ENCODE measurements at places on chromosomes 1 and 21.

GRCh38 chr1:226603022-226603857 is 54.7 kb downstream of the STUM start:
- peak overlapping the region; percentile 2 for H3K4me3 ChIP-seq
- no peaks in the 10 kb centered on the region for H3K36me3 ChIP-seq
- peak; percentile 81 for DNase-seq
- peak overlapping the region; percentile 14 for H3K27ac ChIP-seq
- H3K4me1 ChIP-seq, result peaks cover 4% of the 10 kb centered on the region

- H3K4me1 ChIP-seq, result no peaks in the 10 kb centered on the region
- H3K27ac ChIP-seq, result no peak overlapping the region
- no peaks in the 10 kb centered on the region for H3K27me3 ChIP-seq
- H3K4me3 ChIP-seq, result no peak overlapping the region
- DNase-seq, result no peak
Measured at GRCh38 chr1:58201492-58202106, 344.9 kb downstream of the OMA1 start.

DNA sequence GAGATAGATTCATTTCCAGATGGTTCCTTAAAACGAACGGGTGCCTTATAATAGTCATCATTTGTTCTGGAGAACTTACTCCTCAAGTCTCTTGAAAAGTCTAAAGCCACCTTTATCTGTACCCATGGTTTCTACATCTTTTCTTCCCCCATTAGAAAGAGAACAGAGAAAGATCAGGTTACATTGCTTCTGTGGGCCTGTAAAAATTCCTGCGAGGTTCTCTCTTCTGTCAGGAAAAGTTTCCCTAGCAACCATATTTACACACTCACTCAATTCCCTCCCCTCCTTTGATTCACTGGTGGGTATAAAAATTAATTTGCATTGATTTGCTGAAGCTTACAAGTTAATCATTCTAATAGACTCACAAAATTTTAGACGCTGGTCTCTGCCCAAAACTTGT is 6.7 kb downstream of the PHC2 start:
- H3K27ac ChIP-seq, result no peak overlapping the region
- no peak overlapping the region for H3K4me3 ChIP-seq
- no peaks in the 10 kb centered on the region for H3K27me3 ChIP-seq
- H3K36me3 ChIP-seq, result no peaks in the 10 kb centered on the region

- H3K27ac ChIP-seq, result no peak overlapping the region
- no peaks in the 10 kb centered on the region for H3K36me3 ChIP-seq
- no peak for DNase-seq
Measured at GRCh38 chr1:8649027-8649426, 168.4 kb downstream of the RERE start.

DNA sequence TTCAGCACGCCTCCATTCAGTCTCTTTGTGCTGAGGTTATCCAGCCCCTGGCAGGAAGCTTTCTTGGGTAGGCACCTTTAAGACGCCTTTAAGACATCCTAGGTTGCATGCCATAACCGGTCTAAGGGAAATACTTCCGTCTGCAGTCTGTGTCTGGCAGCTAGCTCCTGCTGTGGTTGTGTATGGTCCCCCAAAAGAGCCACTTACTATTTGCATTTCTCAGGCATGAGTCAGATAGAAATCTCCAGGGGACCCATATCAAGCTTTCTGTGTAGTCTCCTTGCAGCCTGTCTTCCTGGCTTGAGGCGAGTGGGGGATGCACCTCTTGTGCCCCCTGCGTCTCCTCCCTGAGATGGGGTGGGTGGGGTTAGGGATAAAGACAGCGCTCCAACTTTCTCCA is 10.0 kb upstream of the RYR2 start:
- H3K27ac ChIP-seq, result peak overlapping the region; percentile 57
- no peak for DNase-seq
- peaks cover 27% of the 10 kb centered on the region for H3K4me1 ChIP-seq
- H3K4me3 ChIP-seq, result peak overlapping the region; percentile 41
- no peaks in the 10 kb centered on the region for H3K27me3 ChIP-seq

GRCh38 chr1:165228676-165229075 is 127.8 kb downstream of the LMX1A start:
- no peaks in the 10 kb centered on the region for H3K27me3 ChIP-seq
- no peak overlapping the region for H3K27ac ChIP-seq
- H3K4me3 ChIP-seq, result no peak overlapping the region
- H3K36me3 ChIP-seq, result no peaks in the 10 kb centered on the region
- no peaks in the 10 kb centered on the region for H3K4me1 ChIP-seq

- DNase-seq, result peak; percentile 5
- no peaks in the 10 kb centered on the region for H3K36me3 ChIP-seq
- no peaks in the 10 kb centered on the region for H3K4me1 ChIP-seq
- H3K27ac ChIP-seq, result no peak overlapping the region
- H3K27me3 ChIP-seq, result no peaks in the 10 kb centered on the region
- no peak overlapping the region for H3K4me3 ChIP-seq
Measured at GRCh38 chr1:29669912-29670311, 433.6 kb downstream of the PTPRU start.

DNA sequence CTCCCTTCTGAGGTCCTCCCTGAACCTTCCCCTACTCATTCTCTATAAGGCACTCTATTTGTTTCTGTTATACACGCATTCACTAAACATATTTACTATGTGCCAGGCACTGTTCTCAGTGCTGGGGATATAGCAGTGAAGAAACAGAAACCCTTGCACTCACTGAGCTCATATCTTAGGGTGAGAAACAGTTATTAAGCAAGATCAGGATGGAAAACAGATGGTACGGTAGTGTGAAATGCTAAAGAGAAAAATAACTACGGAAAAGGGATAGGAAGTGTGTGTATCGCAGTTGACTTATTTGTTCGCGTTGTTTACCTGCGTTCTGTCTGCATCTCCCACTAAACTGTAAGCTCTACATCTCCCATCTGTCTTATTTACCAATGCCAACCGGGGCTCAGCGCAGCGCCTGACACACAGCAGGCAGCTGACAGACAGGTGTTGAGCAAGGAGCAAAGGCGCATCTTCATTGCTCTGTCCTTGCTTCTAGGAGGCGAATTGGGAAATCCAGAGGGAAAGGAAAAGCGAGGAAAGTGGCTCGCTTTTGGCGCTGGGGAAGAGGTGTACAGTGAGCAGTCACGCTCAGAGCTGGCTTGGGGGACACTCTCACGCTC is 572 bp downstream of the CYB5RL start:
- peaks cover 16% of the 10 kb centered on the region for H3K4me1 ChIP-seq
- peak overlapping the region; percentile 27 for H3K27ac ChIP-seq
- no peak for DNase-seq
- peak overlapping the region; percentile 73 for H3K4me3 ChIP-seq
- peaks cover 16% of the 10 kb centered on the region for H3K36me3 ChIP-seq

DNA sequence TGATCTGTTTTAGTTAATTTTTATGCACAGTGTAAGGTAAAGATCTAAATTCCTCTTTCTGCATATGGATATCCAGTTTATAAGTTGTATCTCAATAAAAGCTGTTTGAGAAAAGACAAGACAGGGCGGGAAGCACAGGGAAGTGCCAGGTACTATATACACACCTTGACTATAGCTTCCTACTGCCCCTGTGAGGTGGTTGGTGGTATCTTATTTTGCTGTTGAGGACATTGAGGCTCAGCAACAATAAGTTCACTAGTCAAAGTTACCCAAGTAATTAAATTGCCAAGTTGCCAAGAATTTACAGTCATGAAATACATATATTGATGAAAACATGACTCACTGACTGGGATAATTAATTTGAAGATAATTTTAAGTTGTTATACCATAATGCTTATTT is 109.1 kb downstream of the CD247 start:
- no peak for DNase-seq
- no peaks in the 10 kb centered on the region for H3K27me3 ChIP-seq
- H3K4me1 ChIP-seq, result no peaks in the 10 kb centered on the region
- H3K36me3 ChIP-seq, result peaks cover 25% of the 10 kb centered on the region
- H3K27ac ChIP-seq, result no peak overlapping the region

- H3K27ac ChIP-seq, result no peak overlapping the region
- no peaks in the 10 kb centered on the region for H3K4me1 ChIP-seq
- H3K4me3 ChIP-seq, result no peak overlapping the region
- no peaks in the 10 kb centered on the region for H3K36me3 ChIP-seq
- DNase-seq, result no peak
Measured at GRCh38 chr21:17688912-17689874, 76.5 kb upstream of the BTG3 start.

- no peaks in the 10 kb centered on the region for H3K4me1 ChIP-seq
- no peaks in the 10 kb centered on the region for H3K36me3 ChIP-seq
- no peaks in the 10 kb centered on the region for H3K27me3 ChIP-seq
- no peak overlapping the region for H3K27ac ChIP-seq
- H3K4me3 ChIP-seq, result no peak overlapping the region
Measured at GRCh38 chr1:242219298-242219901, 220.5 kb upstream of the MAP1LC3C start.

GRCh38 chr1:154663471-154664060 is 55.6 kb upstream of the ADAR start:
- no peak overlapping the region for H3K4me3 ChIP-seq
- no peaks in the 10 kb centered on the region for H3K36me3 ChIP-seq
- no peaks in the 10 kb centered on the region for H3K27me3 ChIP-seq
- no peaks in the 10 kb centered on the region for H3K4me1 ChIP-seq

GRCh38 chr1:112687361-112687760 is 12.9 kb downstream of the MOV10 start:
- no peak overlapping the region for H3K27ac ChIP-seq
- no peaks in the 10 kb centered on the region for H3K27me3 ChIP-seq
- peaks cover 18% of the 10 kb centered on the region for H3K36me3 ChIP-seq
- H3K4me3 ChIP-seq, result no peak overlapping the region

DNA sequence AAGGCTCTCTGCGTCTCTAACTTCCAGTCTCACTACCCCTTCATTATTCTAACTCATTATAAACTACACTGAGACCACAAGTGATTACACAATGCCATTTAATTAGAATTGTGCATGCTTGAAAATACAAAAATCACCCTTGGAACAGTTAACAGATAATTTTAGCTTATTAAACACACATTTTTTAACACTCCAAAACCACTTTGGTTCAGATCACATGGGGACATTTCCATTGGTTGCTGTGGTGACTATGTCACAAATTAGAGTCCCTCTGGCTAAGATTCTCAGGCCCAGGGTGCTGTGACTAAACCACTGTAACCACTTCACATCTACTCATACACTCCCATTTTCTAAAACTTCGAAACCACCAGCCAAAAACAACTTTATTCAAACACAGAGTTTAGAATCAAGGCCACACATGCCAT is 43.0 kb downstream of the JAK1 start:
- no peak for DNase-seq
- no peaks in the 10 kb centered on the region for H3K27me3 ChIP-seq
- peaks cover 3% of the 10 kb centered on the region for H3K4me1 ChIP-seq
- H3K4me3 ChIP-seq, result no peak overlapping the region
- H3K36me3 ChIP-seq, result no peaks in the 10 kb centered on the region

DNA sequence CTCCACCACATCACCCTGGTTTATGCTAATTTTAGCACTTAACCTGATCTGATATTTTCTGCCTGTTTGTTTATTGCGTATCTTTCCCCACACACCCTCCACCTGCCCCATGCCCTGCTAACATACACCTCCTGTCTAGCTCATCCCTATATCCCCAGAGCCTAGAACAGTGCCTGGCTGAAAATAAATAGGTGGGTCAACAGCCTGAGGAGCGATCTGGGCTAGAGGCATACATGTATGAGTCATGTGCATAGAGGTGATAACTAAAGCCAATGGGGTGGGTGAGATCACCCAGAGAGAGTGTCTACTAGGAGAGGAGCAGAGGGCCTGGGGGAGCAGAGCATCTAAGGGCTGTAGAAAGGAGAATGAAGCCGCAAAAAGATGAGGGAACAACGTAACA is 2.7 kb downstream of the HTR1D start:
- peaks cover 16% of the 10 kb centered on the region for H3K27me3 ChIP-seq
- H3K4me3 ChIP-seq, result no peak overlapping the region
- peaks cover 5% of the 10 kb centered on the region for H3K4me1 ChIP-seq
- H3K27ac ChIP-seq, result no peak overlapping the region
- no peaks in the 10 kb centered on the region for H3K36me3 ChIP-seq

- H3K27me3 ChIP-seq, result no peaks in the 10 kb centered on the region
- H3K4me3 ChIP-seq, result no peak overlapping the region
- H3K4me1 ChIP-seq, result peaks cover 13% of the 10 kb centered on the region
- no peak overlapping the region for H3K27ac ChIP-seq
Measured at GRCh38 chr21:34536820-34537219, 24.8 kb upstream of the KCNE1 start.

DNA sequence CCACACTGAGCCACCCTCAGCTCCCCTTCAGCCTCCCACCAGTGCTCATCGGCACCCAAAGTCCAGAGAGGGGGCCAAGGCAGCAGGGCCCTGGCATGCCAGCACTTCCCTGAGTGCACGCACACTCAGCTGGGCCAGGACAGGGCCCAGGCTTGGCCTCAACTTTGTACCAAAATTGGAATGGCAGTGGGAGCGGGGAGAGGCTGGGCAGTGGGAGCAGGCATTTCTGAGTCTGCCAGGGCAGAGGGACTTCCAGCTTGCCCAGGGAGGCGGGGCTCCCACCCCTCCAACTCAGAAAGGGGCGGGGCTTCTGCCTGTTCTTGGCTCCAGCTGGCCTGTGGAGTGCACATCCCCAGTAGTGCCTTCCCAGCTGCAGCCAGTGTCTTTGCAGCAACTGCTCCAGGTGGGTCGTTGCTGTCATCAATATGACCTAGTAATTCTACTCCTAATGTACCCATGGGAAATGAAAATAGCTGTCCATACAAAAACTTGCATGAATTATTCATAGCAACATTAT is 10.3 kb upstream of the SNX7 start:
- no peaks in the 10 kb centered on the region for H3K36me3 ChIP-seq
- H3K27me3 ChIP-seq, result no peaks in the 10 kb centered on the region
- H3K27ac ChIP-seq, result no peak overlapping the region
- H3K4me3 ChIP-seq, result no peak overlapping the region
- no peak for DNase-seq
- no peaks in the 10 kb centered on the region for H3K4me1 ChIP-seq

GRCh38 chr1:91173346-91173890 is 151.6 kb upstream of the ZNF644 start:
- no peak overlapping the region for H3K4me3 ChIP-seq
- no peak for DNase-seq
- no peak overlapping the region for H3K27ac ChIP-seq

DNA sequence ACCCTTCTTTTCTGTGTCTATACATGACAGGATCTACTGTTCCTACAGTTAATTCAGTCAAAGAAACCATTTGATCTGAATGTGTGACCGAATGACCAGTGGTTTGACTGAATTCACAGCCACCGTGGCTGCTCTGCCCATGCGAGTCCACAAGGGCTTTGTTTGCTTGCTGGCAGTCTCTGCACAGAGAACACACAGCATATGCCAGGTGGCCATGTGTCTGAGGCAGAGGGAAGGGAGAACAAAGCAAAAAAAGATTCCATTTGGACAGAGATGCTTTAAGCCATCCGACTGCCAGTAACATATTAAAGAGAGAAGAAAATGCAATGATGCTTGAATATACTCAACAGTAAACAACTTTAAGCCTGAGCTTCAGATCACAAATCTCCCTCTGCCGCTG is 737.8 kb upstream of the CXADR start:
- no peak overlapping the region for H3K4me3 ChIP-seq
- H3K4me1 ChIP-seq, result no peaks in the 10 kb centered on the region
- no peak overlapping the region for H3K27ac ChIP-seq
- no peaks in the 10 kb centered on the region for H3K36me3 ChIP-seq

- no peak overlapping the region for H3K27ac ChIP-seq
- no peaks in the 10 kb centered on the region for H3K27me3 ChIP-seq
- no peak for DNase-seq
Measured at GRCh38 chr1:10856176-10856683, 59.8 kb upstream of the CASZ1 start.

Measured in ascending aorta (tissue), 2 donors.